ENCODE measurements at places on chromosomes 12 and 14. TPM values are rescaled to one million over a fixed set of nuclear protein-coding genes. Genes with fewer than 3 reads are reported as not detected.

Gene ACVRL1
- total RNA-seq, result 18.0 TPM

DNA sequence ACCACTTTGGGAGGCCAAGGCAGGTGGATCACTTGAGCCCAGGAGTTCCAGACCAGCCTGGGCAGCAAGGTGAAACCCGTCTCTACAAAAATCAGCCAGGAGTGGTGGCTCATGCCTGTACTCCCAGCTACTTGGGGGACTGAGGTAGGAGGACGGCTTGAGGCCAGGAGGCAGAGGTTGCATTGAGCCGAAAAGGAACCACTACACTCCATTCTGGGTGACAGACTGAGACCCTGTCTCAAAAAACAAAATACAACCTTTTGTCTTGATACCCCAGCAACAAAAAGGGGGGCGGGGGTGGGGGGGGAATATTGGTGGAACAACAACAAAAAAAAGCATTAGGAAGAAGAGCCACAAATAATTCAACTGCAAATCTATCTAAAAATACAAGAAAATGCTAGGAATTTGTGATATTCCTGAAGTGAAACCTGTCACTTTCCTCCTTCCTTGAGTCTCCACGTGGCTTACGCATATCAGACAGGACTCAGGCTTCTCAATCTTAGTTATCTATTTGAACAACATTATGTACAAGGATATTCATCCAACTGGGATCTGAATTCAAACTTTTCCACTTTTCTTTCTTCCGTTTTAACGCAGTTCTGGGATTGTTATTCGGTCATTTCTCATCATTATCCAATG, 1.3 kb downstream of the R3HDM2 start:
- no peak for DNase-seq

Gene HOXC9
- 7.4 TPM for total RNA-seq

GRCh38 chr14:69591317-69591716, 16.6 kb upstream of the CCDC177 start:
- DNase-seq, result peak; percentile 38

GRCh38 chr14:90773196-90773486, 43.1 kb downstream of the TTC7B start:
- no peak for DNase-seq

GRCh38 chr12:107091381-107091780, 2.0 kb downstream of the CRY1 start:
- peak; percentile 70 for DNase-seq
